Urothelium cell line (cell line): ENCODE measurements at places on chromosomes 7 and 10.

DNA sequence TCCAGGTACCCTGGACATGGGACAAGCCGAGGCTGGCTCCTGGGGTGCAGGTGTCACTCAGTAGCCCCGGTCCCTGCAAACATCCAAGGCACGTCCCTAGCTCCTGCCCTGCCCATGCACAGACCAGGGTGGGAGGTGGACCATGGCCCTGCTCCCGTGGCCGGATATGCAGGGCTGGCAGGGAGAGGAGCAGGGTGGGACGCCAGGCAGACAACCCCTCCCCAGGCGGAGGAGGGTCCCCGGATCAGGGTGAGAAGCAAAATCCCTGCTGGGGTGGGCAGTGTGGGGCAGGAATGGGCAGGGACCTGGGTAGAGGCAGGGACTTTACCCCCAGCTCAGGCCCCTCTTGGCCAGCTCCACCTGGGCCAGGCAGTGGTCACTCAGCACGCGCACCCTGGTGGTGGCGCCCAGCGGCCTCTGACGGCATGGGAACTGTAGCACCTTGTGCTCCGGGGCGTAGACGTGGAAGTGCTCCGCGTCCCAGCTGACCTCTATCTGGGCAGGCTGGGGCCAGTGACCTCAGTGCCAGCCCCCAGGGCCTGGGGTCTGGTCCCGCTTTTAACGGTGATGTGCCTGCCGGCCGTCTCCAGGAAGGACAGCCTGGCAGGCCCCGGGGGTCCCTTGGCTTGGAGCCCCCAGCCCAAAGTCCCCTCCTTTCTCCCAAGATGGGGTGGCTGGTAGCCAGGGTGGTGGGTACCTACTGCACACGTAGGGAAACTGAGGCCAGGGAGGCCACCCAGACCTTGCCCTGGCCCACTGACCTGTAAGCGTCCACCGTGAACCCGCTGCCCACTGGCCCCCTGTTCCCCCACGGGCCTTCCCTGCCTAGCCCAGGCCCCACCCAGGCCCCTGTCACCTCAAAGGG, 1.2 kb downstream of the GRIFIN start:
- no peak for DNase-seq

DNA sequence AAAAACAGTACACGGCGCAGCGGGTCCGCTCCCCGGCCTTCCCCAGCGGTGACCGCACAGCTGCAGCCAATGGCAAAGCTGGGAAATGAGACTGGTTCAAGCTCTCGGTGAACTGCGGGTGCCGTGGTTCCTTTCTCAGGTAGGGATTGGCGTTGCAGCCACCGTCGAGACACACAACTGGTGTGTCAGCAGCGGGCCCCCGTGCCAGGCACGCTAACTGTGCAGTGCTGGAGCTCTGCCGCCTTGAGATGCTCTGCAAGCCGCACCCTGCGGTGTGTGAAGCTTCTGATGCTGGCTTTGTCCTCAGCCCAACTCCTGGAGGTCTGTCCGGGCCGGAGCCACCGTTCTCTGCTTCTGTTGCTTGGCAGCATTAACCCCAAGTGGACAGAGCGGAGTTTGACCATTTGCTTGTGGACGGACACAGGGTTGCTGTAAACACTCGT, 20.6 kb upstream of the NKX6-2 start:
- DNase-seq: no peak

DNA sequence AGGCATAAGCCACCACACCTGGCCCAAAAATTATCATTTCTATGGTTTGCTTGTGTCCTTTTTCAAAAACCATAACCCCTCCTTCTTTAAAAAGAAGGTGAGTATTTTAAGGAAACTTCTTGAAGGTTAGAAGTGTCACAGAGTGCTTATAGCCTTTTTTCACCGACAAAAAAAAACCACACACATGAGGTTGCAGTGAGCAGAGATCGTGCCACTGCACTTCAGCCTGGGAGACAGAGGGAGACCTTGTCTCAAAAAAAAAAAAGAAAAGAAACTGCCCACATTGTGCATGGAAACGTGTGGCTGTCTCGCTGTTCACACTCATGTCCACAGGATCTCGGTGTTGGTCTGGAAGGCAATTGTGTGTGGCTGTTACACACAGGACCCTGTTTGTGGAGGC, 157.4 kb upstream of the PFKP start:
- no peak for DNase-seq

- no peak for DNase-seq
Observed at GRCh38 chr10:132670546-132671227, 115.3 kb downstream of the NKX6-2 start.

DNA sequence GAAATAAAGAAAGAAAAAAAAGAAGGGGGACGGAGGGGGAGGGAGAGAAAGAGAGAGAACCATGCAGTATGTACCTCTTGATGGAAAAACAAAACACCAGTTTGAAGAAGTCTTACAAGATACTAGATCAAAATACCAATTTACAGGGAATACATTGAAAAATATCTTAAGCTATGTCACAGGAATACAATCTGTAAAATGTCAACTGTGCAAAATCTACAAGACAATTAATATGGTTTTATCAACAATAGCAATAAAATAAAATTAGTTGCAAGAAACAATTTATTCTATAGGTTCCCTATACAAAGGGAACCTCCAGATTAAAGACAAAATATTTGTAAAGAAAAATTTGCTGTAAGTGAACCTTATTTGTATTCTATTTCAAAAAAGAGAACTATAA, 98.3 kb upstream of the CABCOCO1 start:
- DNase-seq: no peak

DNA sequence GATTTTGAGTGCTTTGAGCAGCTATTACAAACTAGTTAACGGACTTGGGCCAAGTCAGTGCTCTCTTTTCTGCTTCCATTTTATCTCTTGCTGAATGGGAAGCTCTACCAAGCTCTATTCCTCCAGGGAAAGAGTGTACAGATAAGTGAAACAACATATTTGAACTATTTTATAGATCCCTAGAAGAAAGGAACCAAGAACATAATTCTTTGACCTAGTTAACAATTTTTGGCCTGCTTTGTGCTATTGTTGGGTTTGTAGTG, 244.8 kb downstream of the PRKG1 start:
- no peak for DNase-seq

DNA sequence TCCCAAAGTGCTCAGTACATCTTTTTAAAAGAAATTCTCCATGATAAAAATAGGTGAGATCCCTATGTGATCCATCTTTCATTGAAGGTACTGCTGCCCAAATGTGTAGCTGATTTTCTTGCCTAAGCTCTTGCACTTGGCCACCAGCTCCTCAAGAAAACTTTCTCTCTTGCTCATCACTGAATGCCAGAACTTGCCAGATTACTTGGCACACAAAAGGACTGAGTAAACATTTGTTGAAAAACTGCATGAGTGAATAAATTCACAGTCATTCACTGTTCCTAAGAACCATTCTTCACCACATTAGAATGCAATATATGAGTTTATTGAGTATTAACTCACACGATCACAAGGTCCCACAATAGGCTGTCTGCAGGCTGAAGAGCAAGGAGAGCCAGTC, 99.9 kb downstream of the TRIL start:
- no peak for DNase-seq

DNA sequence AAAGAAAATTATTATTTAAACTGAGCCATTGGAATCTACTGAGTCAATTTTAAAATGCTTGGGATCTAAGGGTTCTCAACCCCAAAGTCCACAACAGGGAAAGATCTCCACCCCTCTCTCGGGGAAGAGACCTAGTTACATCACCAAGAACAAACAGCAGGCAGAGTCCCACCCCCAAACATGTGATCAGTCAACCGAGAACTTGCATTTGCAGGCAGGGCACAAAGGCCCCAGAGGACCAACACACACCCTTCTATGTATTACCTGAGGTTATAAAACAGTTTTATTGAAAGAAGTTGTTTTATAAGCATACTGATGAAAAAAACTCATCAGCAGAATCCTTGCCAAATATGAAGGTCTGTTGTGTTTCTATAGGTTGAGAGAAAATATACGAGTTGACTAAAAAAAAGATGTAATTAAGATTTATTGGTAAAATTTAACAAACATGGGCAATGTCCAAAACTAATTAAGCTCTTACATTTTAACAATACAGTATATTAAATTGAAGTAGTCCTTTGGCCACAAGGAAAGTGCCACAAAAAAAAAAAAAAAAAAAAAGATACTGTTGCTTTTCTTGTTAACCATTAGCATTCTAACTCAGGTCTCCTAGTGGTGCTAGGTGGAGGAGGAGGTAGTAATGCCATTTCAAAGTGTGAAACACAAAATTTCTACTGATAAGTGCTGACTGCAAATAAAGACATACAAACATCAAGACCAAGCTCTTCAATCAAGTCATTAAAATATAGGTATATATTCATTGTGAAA, 975 bp upstream of the USP54 start:
- peak; percentile 70 for DNase-seq

GRCh38 chr10:72079356-72079755, 9.0 kb downstream of the SPOCK2 start:
- no peak for DNase-seq

- DNase-seq: no peak
Observed at GRCh38 chr7:56107954-56108258, 1.6 kb upstream of the CHCHD2 start.

- peak; percentile 61 for DNase-seq
Observed at GRCh38 chr7:24572393-24572996, 757 bp upstream of the PALS2 start.

DNA sequence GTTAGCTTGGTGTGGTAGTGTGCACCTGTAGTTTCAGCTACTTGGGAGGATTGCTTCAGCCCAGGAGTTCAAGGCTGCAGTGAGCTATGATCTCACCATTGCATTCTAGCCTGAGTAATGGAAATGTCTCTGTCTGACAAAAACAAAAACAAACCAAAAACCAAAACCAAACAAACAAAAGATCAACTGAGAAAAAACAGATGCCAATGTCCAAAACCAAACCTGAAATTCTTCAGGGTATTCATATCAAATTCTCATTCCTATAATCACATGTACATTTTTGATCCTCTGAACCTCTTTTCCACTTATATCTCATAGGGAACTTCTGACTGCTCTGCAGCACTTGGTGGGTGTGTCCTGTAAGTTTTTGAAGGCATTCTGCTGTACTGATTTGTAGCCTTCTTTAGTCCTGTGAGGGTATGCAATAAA, 87.0 kb downstream of the CDK6 start:
- no peak for DNase-seq
